Naive thymus-derived CD8-positive, alpha-beta T cell (primary cell): ENCODE measurements at places on chromosomes 16 and 17. TPM values are rescaled to one million over a fixed set of nuclear protein-coding genes. Genes with fewer than 3 reads are reported as not detected.

JPH3 gene
- not detected for total RNA-seq

KCTD19 gene
- not detected for total RNA-seq

CEP131 gene
- total RNA-seq, result 10.3 TPM

SPNS2 gene
- total RNA-seq, result 0.44 TPM

NECAB2 gene
- not detected for total RNA-seq

FSCN2 gene
- 0.96 TPM for total RNA-seq

TVP23A gene
- not detected for total RNA-seq

ODAD4 gene
- total RNA-seq, result not detected

ZDHHC1 gene
- 0.52 TPM for total RNA-seq

ZFP1 gene
- total RNA-seq, result 17.1 TPM

DNA sequence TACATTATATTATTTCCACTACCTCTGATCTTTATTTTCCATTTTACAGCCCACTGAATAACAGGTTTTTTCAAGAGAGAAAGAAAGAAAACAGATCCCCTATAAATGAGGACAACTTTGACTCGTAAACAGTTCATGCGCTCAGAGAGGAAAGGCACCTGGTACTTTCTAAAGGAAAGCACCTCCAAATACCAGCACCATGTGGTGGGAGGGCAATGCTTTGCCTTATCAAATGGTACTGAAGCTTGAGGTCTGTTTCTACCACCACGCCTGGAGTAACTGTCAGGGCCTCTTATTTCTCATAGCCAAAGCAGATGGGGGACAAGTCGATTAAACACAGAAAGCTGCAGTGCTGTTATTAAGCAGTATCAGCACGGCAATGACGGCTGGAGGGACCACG is 510.3 kb upstream of the ZFHX3 start:
- no peaks in the 10 kb centered on the region for H3K36me3 ChIP-seq
- H3K27me3 ChIP-seq, result peaks cover 12% of the 10 kb centered on the region
- no peaks in the 10 kb centered on the region for H3K4me1 ChIP-seq

DNA sequence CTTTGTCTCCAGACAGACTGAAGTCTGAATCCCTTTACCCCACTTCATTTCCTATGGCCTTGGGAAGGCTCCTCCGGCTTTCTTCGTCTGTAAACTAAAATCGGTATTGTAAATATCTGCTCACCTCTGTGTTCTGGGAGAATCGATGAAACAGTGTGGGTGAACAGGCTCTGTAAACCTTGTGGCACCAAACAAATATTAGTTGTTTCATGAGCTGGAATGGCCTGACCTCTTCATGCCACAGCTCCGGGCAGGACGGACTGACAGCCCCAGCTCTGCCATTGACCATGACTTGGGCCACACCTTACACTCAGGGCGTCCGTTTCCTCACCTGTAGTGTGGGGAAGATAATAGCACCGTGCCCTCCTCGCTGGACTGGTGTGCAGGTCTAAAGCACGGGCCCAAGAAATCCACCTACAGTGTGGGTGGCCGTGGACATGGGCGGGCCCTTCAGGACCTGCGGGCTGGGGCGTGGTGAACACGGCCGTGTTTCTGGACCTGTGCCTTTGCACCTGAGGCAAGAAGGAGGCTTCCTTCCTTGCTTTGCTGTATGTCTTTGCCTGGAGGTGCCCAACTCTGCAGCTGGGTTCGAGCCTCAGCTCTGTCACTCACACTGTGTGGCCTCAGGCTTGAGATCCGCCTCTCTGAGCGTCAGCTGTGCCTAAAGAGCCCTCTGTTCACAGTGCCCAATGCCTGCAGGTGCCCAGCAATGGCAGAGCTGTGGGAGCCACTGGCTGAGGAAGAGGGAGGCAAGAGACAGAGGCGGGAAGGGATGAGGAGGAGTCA is 6.1 kb upstream of the OSGIN1 start:
- peaks cover 1% of the 10 kb centered on the region for H3K27me3 ChIP-seq
- H3K4me1 ChIP-seq, result no peaks in the 10 kb centered on the region
- no peak for DNase-seq
- H3K27ac ChIP-seq, result no peak overlapping the region
- H3K36me3 ChIP-seq, result no peaks in the 10 kb centered on the region

GRCh38 chr17:2694381-2695242 is 17.0 kb downstream of the CLUH start:
- H3K4me3 ChIP-seq, result no peak overlapping the region
- DNase-seq, result no peak
- peaks cover 5% of the 10 kb centered on the region for H3K36me3 ChIP-seq
- no peaks in the 10 kb centered on the region for H3K4me1 ChIP-seq
- no peak overlapping the region for H3K27ac ChIP-seq

GRCh38 chr17:39688945-39689344 is 1.1 kb upstream of the PGAP3 start:
- DNase-seq, result no peak
- H3K4me1 ChIP-seq, result peaks cover 23% of the 10 kb centered on the region
- H3K27me3 ChIP-seq, result no peaks in the 10 kb centered on the region
- no peaks in the 10 kb centered on the region for H3K36me3 ChIP-seq

DNA sequence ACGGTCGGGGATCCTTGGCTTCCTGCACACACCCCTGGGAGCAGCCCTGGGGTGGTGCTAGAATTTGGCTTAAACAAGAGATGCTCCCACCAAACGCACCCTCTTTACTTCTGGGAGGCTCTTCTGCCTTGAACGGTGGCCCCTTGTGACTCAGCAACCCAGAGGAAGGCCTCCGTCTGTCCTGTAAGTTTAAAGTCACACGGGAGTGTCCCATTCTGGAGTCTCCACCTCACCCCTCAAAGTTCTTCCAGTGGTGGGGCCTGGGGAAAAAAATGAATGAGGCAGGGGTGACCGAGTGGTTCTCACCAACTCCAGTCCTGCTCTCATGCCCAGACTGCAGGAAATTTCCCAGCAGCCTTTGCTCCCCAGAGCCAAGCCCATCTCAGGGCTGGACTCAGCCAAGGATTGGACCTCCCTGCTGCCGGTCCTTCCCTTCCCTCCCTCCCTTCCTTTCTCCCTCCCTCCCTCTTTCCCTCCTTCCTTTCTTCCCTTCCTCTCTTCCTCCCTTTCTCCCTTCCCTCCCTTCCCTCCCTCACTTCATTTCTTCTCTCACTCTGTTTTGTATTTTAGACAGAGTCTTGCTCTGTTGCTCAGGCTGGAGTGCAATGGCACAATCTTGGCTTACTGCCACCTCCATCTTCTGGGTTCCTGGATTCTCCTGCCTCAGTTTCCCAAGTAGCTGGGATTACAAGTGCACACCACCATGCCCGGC is 11.4 kb downstream of the ITGAD start:
- peaks cover 12% of the 10 kb centered on the region for H3K4me1 ChIP-seq
- peaks cover 4% of the 10 kb centered on the region for H3K36me3 ChIP-seq
- peaks cover 2% of the 10 kb centered on the region for H3K27me3 ChIP-seq
- H3K27ac ChIP-seq, result peak overlapping the region; percentile 53
- no peak for DNase-seq

DNA sequence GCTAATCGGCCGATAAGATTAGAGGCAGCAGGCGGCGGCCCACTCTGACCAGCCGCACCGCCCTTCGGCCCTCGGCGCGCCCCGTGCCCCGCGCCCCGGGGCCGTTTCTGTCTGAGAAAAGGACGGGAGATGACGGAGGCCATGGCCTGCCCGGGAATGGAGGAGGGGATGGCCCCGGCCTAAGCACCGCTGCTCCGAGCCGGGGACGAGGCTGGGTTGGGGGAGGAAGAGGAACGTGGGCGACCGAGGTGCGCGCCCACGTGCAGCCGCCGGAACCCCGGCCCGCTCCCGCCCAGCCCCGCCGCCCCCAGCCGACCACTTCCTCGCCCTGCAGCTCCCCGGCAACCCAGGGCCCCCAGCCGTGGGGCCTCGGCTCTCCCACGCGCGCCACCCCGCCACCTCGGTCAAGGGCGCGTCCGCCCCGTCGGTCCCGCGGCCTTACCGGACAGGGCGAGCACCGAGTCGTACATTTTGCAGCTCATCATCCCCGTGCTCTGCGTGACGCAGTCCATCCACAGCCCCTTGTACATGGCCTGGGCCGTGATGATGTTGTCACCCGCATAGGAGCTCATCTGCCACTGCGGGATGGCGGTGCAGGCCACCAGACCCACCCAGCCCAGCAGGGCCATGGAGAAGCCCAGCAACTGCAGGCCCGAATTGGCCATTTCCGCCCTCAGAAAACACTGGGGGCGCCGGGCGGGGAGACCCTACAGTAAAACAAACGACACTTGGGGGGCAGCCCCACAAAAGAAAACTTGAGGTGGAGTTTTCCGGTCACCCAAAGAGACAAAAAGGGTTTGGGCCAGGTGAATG is 693 bp downstream of the CLDN7 start:
- peak overlapping the region; percentile 92 for H3K27ac ChIP-seq
- H3K4me3 ChIP-seq, result peak overlapping the region; percentile 76
- H3K27me3 ChIP-seq, result no peaks in the 10 kb centered on the region
